ENCODE measurements at places on chromosomes 2 and 18. TPM values are rescaled to one million over a fixed set of nuclear protein-coding genes. Genes with fewer than 3 reads are reported as not detected.

CRYGC gene
- not detected for total RNA-seq

UGP2 gene
- 87.8 TPM for total RNA-seq

DYSF gene
- total RNA-seq = 0.50 TPM

KCNJ3 gene
- not detected for total RNA-seq

CFAP53 gene
- 0.41 TPM for total RNA-seq

NCOA1 gene
- 9.9 TPM for total RNA-seq

RUFY4 gene
- not detected for total RNA-seq

TFCP2L1 gene
- total RNA-seq = 4.9 TPM

MYO5B gene
- total RNA-seq = 10.0 TPM
